ENCODE measurements at places on chromosomes 7 and 10.

DNA sequence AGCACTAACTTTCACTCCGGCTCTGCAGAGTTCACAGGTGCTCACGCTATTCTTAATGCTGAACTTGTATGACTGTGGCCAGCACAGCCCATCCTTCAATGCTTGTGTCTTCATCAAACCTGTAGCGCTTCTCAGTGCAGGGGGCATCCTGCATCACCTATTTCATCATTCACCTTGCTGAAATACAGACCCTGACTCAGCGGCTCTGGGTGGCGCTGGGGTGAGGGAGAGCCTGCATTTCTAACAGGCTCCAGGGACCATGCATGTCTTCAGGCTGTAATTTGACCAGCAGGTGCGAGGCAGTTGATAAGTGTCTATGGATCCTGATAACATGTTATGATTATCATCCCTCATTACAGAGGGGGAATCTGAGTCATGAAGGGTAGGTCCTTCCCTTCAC is 89.3 kb downstream of the VOPP1 start:
- H3K27me3 ChIP-seq, result no peaks in the 10 kb centered on the region
- H3K36me3 ChIP-seq, result peaks cover 5% of the 10 kb centered on the region
- no peak for DNase-seq

- DNase-seq, result no peak
- H3K4me3 ChIP-seq, result no peak overlapping the region
- H3K4me1 ChIP-seq, result peaks cover 5% of the 10 kb centered on the region
- no peak overlapping the region for H3K27ac ChIP-seq
These were observed 27.0 kb upstream of the GLI3 start for GRCh38 chr7:42263971-42264370.

GRCh38 chr10:82982110-82982608 is 1107.2 kb downstream of the NRG3 start:
- H3K4me3 ChIP-seq, result no peak overlapping the region
- H3K36me3 ChIP-seq, result no peaks in the 10 kb centered on the region
- DNase-seq, result no peak
- peaks cover 3% of the 10 kb centered on the region for H3K27me3 ChIP-seq
- H3K4me1 ChIP-seq, result peaks cover 30% of the 10 kb centered on the region

DNA sequence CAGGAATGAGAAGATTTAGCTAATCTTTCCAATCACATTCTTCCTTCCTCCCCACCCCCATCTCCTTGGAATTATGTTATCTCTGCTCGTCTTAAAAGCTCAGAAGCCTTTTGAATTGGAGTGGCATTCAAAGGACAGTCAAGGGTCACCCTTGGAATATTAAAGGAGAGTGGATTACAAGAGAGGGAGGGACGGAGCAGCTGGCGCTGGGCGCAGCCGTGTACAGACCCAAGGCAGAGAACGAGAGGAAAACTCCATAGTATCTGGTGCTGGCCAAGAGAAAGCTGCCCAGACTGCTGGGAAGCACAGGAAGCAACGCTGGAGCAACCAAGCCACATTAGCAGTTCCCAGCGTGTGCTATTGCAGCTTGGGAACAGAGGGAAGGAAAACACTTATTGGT is 95.7 kb downstream of the POU6F2 start:
- peak; percentile 66 for DNase-seq
- H3K27ac ChIP-seq, result peak overlapping the region; percentile 92
- H3K27me3 ChIP-seq, result peaks cover 3% of the 10 kb centered on the region
- H3K36me3 ChIP-seq, result no peaks in the 10 kb centered on the region
- peak overlapping the region; percentile 84 for H3K4me3 ChIP-seq
- H3K4me1 ChIP-seq, result peaks cover 38% of the 10 kb centered on the region

DNA sequence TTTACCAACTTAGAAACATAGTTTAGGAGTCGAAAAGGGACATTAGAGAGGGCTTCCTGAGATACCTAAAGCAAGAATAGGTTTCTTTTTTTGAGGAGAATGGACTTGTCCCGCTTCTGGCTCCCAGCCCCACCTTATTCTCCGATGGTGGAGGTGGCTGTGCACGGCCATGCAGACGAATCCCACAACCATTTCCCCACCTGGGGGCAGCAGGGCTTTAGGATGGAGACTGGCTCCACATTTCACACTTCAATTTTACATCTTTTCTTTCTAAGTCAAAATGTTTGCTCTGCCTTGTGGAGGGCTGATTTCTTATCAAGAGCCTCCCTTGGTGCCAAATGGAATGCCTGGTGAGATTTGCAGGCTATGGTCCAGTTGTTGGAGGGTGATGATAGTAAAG is 118.5 kb downstream of the GLRX3 start:
- H3K4me3 ChIP-seq, result no peak overlapping the region
- no peaks in the 10 kb centered on the region for H3K4me1 ChIP-seq

- no peaks in the 10 kb centered on the region for H3K36me3 ChIP-seq
- peaks cover 3% of the 10 kb centered on the region for H3K4me1 ChIP-seq
- no peaks in the 10 kb centered on the region for H3K27me3 ChIP-seq
- DNase-seq, result no peak
- no peak overlapping the region for H3K4me3 ChIP-seq
These were observed 1605.4 kb upstream of the LRRTM3 start for GRCh38 chr10:65320236-65321026.

DNA sequence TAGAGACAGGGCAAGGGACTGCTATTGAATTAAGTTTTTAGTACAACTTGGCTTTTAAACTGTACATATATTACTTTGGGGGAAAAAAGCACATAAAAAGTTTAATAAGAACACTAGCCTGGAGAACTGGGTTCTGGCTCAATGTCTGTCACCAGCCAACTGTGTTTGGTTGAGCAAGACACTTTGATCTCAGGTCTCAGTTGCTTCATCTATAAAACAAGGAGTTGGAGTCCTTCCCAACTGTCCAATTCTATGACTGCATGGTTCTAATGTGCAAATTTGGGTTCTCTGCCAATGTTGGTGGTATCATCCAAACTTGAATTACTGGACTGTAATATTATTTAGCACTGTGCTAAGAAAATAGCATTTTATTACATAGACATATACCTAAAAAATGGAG is 50.3 kb downstream of the ATXN7L1 start:
- H3K27ac ChIP-seq, result no peak overlapping the region
- H3K36me3 ChIP-seq, result peaks cover 5% of the 10 kb centered on the region

- peak overlapping the region; percentile 99 for H3K4me3 ChIP-seq
- peak; percentile 70 for DNase-seq
- peak overlapping the region; percentile 97 for H3K27ac ChIP-seq
- H3K27me3 ChIP-seq, result peaks cover 9% of the 10 kb centered on the region
- peaks cover 10% of the 10 kb centered on the region for H3K4me1 ChIP-seq
These were observed 1.3 kb downstream of the NRCAM start for GRCh38 chr7:108454674-108455550.

Data from glutamatergic neuron (in vitro differentiated cells).